Activated CD8-positive, alpha-beta memory T cell treated with anti-CD3 and anti-CD28 coated beads for 48 hours (primary cell): ENCODE measurements at places on chromosomes 1 and 21.
A peak's percentile ranks its signal among the peaks of the same experiment; 100 is the strongest.

- no peak for DNase-seq
These were observed 127.1 kb upstream of the GADD45A start for GRCh38 chr1:67557696-67558448.

- DNase-seq = peak; percentile 33
These were observed 23.4 kb upstream of the TSPAN2 start for GRCh38 chr1:115112496-115113375.

DNA sequence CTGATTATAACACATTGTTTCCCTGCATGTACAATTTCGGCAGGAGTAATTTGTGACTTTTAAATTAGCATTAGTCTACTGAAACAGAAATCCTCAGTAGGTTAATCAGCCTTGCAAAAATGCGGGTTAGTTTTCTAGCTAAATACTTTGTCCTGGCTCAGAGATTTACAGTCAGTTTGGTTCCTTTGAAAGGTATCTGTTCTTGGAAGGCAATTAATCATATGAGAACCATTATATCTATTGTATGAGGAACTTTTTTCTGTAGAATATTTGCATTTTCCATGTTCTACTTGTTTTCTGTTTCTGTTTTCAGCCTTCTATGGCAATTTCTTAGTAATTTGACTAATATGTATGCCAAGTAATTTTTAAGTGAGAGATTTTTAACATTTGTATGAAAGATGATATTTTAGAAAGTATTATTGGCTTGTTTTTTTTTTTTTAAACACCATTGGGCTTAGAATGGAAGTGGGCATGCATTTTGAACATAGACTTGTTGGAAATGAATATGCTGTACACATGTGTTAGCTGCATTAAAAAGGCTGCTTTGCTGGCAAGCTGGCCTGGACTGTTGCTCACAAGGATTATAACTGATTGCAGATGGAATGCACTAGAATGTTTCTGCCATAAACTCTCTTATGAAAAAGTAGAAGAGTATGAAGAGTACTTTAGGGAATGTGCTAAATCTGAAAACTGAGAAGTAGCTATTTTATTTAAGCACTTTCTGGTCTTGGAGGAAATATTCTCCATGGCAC lies 26.2 kb downstream of the KIF1B start:
- no peak for DNase-seq

- DNase-seq = no peak
These were observed 158.5 kb downstream of the TSEN15 start for GRCh38 chr1:184210031-184210430.

GRCh38 chr1:206742719-206743383 lies 27.7 kb upstream of the IL19 start:
- DNase-seq = no peak

GRCh38 chr1:66402194-66402593 lies 131.8 kb upstream of the SGIP1 start:
- no peak for DNase-seq

DNA sequence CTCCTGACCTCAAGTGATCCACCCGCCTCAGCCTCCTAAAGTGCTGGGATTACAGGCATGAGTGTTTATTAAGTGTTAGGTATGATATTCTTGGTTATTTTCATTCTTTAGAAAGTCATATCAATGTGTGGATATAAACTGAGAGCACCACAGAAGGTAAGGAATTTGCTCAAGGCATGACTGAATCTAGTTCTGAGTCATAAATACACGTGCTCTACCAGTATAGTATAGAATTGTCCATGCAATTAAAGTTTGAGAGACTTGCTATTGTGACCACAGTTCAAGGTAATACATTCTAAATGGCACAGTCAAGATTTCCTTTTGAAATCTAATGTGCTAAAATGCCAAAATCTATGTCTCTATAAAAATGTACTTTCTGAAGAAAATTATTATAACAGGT lies 401.1 kb upstream of the CHRM3 start:
- no peak for DNase-seq

- no peak for DNase-seq
These were observed 34.9 kb downstream of the ASH1L start for GRCh38 chr1:155527677-155528076.

DNA sequence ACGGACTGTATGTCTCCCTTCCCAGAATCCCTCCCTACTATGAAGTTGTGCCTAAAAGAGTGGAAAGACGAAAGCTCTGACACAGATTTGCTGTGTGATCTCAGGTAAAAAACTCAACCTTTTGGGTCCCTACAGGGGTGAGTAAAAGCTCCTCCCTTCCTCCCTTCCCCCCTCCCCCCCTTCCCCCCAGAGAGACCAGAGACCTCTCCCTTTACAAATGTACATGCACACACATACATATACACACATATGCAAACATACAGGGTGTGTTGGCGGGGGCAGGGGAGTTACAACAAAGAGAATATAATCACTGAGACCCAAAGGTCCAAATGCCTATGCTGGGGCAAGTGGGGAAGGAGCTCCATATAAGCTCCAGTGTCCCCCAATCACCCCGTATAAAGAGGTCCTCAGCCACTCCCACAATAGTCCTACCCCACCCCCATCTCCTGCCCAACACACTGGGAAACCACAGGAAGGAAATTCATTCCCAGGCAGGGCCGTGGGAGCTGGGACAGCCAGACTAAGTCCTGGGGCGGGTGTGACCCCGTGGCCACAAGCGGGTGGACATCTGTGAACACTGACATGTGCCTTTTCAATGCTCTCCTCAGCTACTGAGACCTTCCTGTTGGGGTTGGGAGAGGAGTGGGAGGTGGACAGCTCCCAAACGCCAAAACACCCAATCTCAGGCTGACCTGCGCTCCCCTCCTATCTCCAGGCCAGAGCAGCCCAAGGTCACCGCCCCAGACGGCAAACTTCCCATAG lies 2.0 kb downstream of the MEF2D start:
- no peak for DNase-seq

DNA sequence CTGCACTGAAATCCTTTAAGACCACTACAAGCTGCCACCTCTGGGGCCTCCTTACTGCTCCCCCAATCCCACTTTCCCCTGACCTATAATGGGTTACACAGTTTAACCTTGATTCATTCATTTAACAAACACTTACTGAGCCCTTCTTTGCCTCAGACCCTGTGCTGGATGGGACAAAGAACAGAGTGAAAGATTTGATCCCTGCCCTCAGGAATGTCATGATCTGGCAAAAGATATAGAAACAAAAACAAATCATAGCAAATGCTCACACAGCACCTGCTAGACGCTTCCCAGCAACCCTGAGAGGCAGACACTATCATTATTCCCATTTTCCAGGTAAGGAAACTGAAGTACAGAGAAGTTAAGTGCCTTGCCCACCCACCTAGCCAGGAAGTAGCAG lies 7.0 kb upstream of the AUNIP start:
- no peak for DNase-seq

- DNase-seq = no peak
These were observed 24.7 kb downstream of the RNF2 start for GRCh38 chr1:185070051-185070450.

DNA sequence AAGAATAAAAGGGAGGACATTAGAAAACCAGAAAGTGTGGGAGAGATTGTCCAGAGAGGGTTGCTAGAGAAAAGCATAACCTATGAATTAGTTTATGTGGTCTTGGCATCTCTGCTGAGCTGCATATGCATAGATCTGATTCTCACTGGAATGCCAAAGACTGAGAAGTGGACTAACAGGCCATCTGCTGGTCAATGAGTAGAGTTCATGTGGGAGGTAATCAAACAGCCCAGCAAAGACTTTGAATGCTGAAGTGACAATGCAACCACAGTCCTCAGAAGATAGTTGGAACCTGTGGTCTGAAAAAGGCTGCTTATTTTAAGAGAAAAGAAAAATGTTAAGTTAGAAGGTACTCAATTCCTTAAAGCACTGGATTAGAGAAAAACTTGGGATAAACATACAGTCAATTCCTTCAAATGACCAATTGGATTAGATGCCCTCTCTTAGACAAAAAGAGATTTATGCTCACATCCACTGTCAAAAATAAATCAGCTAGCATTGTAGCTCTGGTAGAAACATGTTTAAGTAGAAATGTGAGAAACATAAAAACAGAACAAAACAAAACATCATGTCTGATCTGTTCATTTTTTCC lies 382.8 kb downstream of the AMY1C start:
- no peak for DNase-seq

DNA sequence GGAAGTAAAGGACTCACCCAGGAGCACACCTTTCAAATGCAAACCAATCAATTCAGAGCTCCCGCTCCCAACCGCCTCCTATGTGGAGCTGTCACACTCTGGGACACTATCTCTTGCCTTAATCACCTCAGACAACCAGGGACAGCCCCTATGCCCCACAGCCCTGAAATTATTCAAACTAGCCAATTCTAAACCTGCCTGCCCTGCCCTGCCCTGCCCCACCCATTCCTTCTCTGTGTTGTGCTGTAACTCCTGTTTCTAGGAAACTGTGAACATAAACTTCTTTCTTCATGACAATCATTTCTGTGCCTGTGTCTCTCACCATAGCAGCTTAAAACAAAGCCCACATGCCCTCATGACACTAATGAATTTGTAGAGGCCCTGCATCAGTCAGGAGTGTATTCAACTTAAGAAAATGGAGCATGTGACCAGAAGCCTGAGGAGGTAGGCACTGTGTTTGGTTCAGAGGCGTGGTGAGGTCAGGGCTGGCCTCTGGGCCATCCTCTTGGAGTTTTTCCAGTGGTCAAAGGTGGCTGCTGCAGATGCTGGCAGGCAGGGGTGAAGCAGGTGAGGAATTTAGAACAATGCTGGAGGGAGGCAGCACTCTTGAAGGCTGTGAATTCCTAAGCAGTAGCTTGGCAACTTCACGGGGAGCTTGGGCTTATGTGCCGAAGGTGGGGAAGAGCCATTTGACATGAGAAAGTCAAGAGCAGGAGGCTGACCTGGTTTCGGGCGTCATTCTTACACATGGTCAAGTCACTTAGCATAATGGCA lies 74.5 kb downstream of the RHOU start:
- no peak for DNase-seq

DNA sequence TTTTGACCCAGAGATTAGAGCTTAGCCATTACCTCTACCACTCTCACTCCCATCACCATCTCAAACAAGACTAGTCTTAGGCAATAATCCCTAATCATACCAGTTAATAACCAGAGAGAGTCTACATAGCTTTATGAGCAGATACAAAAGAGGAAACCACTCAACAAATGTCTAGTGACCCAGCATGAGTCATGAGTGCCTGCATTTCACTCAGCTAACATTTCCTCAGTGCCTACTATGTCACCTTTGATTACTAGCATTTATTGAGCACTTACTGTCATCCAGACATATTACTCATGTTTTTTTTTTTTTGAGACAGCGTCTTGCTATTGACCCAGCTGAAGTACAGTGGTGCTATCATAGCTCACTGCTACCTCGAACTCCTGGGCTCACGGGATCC lies 35.9 kb upstream of the GALNT2 start:
- no peak for DNase-seq

DNA sequence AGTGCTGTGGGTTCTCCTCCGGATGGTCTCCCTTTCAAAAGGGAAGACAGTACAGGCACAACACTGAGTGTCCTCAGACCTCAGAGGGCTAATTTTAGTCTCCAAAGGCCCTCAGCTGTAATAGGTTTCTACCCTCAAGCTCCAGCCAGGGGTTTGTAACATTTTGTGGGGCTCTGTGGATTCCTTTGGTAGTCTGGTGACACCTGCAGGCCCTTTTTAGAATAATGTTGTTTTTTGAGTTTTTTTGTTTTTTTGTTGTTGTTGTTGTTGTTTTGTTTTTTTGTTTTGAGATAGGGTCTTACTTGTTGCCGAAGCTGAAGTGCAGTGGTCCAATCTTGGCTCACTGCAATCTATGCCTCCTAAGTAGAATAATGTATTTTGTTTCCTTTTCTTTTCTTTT lies 15.0 kb upstream of the TMEM201 start:
- DNase-seq = no peak

DNA sequence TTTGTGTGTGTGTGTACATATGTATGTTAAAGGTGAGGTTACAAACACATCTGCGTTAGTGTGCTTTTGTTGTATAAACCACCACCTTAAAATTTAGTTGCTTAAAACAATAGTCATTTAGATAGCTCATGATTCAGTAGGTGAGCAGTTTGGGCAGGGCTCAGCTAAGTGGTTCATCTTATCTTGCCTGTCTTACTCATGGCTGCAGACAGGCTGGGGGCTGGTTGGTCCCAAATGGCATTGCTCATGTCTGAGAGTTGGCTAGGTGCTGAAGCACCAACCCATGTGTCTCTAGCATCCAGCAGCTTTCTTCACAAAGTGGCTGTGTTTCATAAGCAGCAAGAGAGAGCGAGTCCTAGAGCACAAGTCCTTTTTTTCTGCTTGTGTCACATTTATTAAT lies 91.4 kb downstream of the MACF1 start:
- no peak for DNase-seq

GRCh38 chr1:113849072-113849471 lies 22.4 kb downstream of the PTPN22 start:
- DNase-seq = no peak

DNA sequence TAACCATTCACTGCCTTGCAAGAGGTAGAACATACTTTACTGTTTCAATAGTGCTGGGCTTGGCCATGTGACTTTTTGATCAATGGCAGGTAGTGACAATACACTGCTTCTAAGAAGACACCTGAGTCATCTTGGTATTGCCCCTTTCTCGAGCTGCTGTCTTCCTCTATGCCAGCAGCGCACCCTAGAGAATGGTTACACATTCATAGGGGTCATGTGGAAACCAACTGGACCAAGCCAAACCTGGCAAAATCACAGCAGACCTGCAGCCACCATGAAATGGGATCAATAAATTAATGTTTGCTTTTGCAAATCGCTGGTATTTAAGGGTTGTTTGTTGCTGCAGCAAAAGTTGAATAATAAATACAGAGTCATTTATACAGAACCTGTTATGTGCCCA lies 122.3 kb downstream of the GRIK1 start:
- no peak for DNase-seq

DNA sequence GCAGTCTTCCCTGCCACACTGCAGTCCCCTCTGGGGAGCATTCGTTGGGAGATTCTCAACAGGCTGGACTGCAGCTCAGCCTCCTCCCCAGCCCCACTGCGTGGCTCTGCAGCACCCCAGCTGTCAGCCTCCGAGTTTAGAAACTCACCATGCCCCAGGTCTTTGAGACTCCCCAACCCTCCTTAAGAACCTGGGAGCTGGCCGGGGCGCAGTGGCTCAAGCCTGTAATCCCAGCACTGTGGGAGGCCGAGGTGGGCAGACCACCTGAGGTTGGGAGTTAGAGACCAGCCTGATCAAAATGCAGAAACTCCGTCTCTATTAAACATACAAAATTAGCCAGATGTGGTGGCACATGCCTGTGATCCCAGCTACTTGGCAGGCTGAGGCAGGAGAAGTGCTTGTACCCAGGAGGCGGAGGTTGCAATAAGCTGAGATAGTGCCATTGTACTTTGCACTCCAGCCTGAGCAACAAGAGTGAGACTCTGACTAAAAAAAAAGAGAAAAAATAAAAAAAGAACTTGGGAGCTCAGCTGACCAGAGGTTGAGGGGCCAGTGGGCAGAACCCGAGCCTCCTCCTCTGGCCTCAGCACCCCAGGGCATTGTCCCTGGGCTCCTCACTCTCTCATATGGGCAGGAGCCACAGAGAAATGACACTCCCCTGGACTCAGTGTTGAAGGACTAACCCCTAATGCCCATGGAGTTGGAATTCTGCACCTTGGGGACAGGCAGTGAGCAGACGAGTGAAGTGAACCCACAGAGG lies 5.6 kb downstream of the OLIG2 start:
- no peak for DNase-seq
